ENCODE measurements at places on chromosomes 7 and 10.

DNA sequence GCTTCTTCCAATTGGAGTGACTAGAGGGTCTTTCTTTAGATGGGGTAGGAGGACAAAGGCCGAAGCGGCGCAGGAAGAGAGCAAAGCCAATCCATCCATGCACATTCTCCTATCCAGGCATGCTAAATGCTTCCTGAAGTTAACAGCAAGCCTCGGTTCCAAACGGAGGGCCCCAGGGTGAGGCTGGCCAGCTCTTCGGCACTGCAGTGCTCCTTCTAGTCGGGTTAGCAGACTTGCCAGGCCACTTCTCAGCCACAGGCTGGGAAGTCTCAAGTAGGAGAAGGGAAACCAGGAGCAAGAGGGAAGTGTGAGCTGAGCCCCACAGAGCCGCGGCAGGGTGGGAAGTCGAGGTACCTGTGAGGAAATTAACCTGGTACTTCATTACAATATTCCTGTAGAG lies 253.8 kb upstream of the INHBA start:
- no peak for DNase-seq

DNA sequence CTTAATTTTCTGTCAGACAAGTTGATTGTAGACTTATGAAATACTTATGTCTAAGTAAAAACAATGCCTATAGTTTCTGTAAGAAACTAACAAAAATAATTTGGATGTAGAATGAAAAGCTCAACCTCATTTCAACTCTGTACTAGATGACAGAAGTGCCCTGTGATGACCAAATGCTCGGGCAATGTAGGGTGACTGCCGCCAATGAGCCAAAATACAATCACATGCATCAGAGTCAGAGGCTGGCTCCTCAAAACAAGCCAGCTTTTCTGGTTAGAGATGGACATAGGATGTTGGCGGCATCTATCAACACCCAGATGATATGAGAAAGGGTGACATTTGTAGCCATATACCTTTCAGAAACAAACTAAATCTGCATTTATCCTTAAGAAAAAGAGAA lies 23.9 kb downstream of the LMOD2 start:
- DNase-seq = no peak

- DNase-seq = no peak
These were observed 240.2 kb upstream of the KLF14 start for GRCh38 chr7:130974169-130974568.

DNA sequence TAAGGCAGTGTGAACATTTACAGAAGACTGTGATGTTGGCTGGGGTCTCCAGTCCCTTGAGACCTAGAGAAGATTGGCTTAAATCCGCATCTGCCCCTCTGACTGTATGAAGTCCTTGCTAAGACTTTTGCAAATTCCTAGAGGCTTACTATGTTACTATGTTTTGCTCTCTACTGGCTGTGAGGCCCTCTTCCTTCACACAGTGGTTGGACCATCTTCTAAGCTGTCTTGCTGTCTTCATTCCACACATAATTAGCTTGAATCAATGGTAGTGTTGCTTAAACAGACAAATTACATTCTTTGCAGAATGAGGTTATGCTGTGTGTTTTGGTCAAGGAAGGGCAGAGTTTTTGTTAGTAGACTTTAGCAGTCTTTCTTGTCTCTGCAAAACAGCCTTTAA lies 658.0 kb downstream of the TYW1 start:
- DNase-seq = no peak

- no peak for DNase-seq
These were observed 32.0 kb downstream of the ANTXRL start for GRCh38 chr10:46318799-46319198.

- no peak for DNase-seq
These were observed 205.0 kb downstream of the FANK1 start for GRCh38 chr10:126101325-126101724.

DNA sequence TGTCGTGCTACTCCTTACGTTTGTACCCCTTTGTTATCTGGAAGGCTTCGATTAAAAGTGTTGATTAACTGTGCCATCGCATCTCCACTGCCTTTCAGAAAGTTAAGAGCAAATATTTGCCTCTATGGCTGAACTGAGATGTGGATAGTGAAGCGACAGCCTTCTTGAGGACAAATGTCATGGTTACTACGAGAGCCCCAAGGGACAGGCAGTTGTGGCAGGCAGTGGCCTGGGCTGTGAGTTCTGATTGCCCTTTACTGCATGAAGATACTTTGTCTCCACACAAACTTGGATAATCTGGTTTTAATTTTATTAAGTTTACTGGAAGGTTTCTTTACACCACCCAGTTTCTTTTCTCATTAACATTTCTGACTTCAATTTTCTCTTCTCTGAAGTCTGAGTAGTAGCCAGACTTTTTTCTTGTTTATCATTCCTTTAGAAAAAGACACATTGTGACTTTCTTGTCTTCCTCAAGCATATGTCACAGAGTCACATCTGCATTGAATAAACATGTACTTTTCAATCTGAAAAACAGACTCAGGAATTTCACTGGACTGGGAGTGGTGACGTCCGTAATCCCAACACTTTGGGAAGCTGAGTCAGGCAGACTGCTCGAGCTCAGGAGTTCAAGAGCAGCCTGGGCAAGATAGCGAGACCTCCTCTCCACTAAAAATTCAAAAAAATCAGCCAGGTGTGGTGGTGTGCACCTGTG lies 1.5 kb downstream of the TAS2R41 start:
- no peak for DNase-seq

DNA sequence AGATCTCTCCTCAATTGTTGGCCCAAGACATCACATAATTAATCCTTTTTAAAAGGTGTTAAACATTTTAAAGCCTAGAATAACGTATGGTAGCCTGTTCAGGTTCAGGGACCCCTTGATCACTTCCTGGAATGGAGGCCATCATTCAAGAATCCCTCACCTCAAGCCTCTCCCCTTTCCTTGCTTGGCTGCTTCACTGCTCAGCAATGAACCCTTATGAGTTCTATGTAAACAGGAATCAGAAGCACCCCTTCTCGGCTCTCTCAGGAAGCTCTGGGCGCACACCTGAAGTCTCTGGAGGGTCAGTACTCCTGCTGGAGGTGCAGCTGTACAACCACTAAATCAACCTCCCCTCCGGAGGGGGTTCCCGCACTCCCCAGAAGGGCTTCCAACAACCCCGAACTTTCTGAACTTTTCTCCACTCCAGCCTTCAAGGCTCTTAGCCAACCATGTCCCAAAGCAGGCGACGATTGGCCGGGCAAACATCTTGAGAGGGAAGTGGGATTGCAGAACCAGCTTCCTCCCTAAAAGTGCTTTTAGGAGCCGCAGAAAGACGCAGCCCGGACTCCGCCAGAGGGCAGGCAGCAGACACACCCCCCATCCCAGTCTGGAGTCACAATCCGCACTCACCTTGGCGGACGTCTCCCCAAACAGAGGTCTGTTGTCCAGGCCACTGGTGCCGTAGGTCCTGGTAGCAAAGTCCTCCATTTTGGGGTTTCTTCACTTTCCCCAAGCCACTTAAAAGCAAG lies 562 bp downstream of the TMEM243 start:
- no peak for DNase-seq

DNA sequence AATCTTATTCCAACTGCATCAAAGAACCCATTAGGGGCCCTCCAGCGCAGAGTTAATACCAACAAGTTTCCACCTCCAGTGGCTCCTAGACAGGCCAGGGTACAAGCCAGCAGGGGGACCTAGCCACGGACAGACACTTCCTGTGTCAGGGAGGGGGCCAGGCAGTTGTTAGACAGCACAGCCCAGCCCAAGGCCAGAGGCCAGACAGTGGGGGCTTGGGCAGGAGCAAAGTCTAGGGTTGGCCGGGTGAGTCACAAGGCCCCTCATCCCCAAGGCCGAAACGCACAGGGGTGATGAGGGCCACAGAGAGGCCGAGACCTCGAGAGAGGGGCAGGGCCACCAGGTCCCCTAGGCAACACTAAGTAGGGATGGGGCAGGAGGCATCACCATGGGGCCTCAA lies 19.3 kb upstream of the OPTN start:
- DNase-seq = no peak

DNA sequence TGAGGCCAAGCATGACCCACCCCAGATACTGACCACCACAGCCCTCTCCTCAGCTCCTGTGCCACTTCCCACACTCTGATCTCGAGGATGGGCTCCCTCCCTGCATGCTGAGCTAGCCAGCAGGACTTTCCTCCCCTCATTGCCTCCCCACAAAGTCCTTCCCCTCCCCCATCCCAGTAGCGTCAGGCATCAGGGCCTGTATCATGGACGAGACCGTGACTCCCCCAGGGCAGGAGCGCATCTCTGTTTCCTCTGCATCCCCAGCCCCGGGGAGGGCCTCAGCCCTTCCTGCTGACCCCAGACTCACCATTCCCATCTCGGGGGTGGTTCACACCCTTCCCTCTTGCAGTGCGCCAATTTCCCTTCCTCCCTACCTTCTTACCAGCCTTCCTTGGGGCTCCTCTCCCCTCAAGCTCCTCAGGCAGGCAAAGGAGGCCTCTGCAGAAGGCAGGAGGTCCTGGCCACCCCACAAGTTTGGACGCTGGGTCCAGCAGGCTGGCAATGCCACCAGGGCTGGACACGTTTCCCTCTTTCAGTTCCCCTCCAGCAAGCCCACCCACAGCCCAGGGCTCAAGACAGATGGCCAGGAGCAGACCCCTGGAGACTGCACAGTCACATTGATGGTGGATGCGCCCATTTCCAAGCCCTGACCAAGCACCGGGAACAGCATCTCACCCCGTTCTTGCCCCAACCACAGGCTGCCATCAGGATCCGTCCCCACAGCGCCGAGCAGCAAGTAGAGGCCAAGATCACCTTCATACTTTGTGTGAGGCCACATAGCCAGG lies 36.5 kb downstream of the GRID1 start:
- DNase-seq = no peak

- DNase-seq = no peak
These were observed at the start of gene WDR86 for GRCh38 chr7:151409667-151410404. WDR86 (minus strand) TSS chr7:151410038; CDS start chr7:151409589, 449 bp downstream.

DNA sequence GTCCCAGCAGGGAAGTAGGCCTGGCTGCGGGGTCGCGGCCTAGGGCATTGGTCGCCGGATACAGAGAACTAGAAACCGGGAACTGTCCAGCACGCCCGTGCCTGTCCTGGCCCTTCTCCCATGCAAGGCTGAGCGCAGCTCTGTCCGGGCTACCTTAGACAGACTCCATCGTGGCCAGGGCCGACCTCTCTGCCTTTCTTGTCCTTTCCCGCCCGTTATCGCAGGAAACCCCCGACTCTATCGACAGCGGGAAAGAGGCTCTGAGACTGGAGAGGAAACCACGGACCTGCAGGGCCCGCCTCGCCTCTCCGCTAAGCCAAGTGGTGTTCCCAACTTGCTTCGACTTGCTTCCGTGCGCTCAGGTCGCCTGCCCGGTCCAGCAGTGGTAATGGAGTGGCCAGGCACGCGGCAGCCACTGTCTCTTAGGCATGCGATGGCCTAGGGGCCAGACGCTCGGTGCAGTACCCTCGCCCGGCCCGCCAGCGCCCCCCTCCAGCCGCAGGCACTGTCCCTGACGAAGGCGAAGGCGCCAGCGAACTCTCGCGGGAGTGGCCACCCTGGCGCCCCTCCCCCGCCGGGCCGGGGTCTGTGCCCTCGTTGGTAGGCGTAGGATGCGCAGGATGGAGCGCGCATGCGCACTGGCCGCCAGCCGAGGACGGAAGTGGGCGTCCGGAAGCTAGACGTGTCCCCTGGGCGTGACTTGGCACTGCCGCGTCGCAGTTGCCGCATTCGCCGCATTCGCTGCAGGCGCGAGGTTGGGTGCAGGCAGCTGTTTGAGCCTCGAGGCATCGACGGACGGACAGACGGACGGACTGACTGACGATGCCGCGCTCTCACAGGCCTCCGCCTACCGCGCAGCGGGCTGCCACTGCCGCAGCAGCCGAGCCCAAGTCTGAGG lies 54.4 kb downstream of the MCMBP start:
- DNase-seq = no peak

DNA sequence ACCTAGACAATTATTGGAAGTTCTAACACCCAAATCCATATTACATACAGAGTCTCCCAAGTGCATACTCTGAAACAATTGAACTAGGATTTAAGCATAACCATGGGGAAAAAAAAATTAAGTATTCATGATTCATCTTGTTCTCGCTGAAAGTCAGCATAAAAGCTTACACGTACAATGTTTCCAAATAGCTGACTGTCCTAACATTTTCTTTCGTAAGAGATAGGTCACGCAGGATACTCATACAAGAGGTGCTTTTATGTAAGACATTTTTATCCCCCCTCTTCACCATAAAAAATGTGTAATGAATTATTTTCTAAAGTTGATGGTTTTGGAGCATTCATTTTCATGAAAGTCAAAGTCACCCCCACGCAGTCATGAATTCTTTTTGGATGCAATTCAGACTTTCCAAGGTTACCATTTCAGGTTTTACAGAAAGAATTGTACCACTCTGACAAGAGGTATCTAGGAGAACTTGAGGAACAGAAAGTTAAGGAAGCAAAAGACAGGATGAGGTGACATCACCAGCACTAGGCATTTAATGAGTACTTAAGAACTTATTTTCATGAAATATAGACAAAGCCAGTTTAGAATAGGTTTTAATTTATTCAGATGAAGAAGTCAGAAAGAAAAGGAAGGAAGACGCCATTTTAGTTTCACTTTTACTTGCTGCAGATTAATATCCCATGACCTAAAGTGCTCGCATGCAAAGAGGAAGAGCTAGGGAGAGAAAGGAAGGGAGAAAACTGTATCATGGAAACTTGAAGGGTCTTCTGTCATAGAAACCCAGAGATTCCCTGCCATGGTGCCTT lies 55.8 kb downstream of the TMEM26 start:
- DNase-seq = no peak

DNA sequence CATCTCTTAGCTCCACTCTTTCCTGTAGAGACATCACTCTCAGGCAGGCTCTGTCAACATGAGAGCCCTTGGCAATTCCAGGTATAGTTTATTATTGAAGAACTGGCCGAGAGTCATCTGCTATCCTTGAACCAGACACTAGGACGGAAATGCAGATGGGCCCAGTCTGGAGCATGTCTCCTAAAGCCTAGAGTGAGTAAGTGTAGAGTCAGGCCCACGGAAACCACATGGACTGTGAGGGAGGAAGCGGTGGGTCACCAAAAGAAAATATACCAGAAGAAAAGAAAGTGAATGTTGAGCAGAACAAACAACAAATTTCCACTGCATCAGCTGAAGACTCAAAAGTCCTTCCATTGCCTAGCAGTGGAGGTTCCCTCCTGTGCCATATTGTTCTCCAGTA lies 15.7 kb upstream of the RELN start:
- DNase-seq = no peak

DNA sequence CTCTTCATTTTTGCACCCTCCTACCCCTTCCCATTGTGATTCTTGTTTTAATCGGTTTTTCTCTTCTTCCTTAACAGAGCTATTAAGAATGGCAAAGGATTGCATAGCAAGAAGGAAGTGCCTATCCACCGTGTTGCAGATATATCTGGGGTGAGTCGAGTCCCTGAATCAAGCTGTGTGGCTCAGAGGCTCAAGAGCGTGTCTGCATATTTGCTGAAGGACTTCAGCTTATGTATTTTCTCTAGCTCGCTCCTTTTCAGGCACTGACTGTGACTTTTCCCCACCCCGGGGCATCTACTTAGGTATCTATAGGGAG lies 126.6 kb downstream of the LRRC4 start:
- no peak for DNase-seq

- DNase-seq = peak; percentile 92
These were observed 488 bp downstream of the ARMC10 start for GRCh38 chr7:103075337-103075918.

- DNase-seq = peak; percentile 81
These were observed 128.7 kb upstream of the CXCL12 start for GRCh38 chr10:44513591-44513990.

Measured in esophagus muscularis mucosa (tissue), 4 donors.